Pancreas (tissue), 10 donors: ENCODE measurements at places on chromosomes 6 and 20. TPM values are rescaled to one million over a fixed set of nuclear protein-coding genes. Genes with fewer than 3 reads are reported as not detected.

The SLC25A27 gene
- 11.8 TPM for total RNA-seq

The TNFRSF6B gene
- total RNA-seq = 1.5 TPM

The BMP6 gene
- total RNA-seq = 0.28 TPM

The HLA-G gene
- 0.35 TPM for total RNA-seq

The C6orf132 gene
- 10.5 TPM for total RNA-seq
